ENCODE measurements at places on chromosomes 3 and 15.

GRCh38 chr3:111299192-111299615, 227.6 kb downstream of the NECTIN3 start:
- DNase-seq = no peak

DNA sequence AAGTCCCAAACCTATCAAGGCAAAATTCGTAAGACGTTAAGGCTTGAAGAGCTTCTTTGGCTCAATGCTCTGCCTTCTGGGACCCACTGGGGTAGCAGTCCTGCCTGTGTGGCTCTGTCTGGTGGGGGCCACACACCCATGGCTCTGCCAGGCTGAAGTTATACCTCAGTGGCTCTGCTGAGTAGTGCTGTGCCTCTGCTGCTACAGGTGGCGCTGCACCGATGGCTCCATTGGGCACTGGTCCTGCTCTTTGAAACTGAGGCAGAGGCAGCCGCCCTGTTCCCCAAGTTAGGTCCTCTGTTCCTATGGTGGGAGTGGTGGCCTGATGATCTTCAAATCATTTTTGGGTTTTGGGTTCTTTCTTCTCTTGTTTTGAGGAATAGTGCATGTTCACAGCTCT, 68.0 kb upstream of the AP4E1 start:
- DNase-seq = no peak

GRCh38 chr3:123503203-123503602, 54.3 kb upstream of the ADCY5 start:
- no peak for DNase-seq

DNA sequence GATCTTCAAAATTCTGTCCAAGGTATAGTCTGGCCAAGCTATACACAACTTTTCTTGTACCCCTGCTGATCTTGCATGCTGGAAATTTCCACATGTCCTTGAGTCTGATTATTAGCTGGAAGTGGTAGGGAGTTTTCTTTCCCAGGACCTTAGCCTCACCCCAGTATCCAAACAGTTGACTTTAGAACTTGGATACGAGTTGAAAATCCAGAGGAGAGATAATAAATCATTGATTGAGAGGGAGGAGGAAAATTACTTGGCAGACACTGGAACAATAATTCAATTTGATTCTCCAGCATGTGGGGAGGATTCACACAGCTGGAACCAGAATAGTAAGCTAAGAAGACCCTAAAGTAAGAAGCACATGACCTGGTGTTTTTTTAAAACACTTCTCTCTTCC, 116.4 kb downstream of the IL5RA start:
- DNase-seq = no peak

GRCh38 chr3:178536211-178537079, at the start of gene KCNMB2:
Gene KCNMB2 (plus strand): TSS chr3:178536436.
- DNase-seq = no peak

DNA sequence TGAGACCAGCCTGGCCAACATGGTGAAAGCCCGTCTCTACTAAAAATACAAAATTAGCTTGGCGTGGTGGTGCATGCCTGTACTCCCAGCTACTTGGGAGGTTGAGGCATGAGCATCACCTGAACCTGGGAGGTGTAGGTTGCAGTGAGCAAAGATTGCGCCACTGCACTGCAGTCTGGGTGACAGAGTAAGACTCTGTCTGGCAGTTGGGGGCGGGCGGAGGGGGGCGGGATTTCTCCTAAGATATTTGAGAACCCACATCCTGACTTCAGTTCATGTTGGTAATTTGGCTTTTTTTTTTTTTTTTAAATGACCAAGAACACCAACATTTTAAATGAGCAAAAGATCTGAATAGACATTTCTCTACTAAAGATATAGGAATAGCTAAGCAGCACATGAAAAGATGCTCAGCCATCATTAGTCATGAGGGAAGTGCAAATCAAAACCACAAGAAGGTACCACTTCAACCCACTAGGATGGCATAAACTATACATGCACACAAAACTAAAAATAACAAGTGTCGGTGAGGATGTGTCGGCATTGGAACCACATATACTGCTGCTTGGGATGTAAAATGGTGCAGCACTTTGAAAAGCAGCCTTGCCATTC, 75.6 kb upstream of the LMOD3 start:
- peak; percentile 68 for DNase-seq

GRCh38 chr15:75531041-75531450, 48.1 kb downstream of the PTPN9 start:
- DNase-seq = no peak

DNA sequence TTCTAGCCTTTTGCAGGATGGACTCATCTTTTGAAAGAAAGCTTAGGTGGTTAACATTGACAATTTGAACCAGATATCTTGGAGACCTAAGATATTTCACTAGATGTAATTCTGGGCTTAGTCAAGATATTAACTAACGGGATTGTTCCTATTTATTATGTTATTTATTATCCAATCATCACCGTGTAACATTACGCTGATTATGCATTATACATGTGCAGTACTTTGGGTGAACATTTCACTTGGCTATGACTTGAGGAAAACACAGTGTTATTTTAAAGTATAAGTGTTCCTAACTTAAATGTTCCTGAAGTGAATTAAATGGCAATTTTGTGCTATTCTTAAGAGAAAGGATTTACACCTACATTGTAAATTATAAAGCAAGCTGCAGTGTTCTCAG, 574.5 kb upstream of the KCNMB2 start:
- no peak for DNase-seq

DNA sequence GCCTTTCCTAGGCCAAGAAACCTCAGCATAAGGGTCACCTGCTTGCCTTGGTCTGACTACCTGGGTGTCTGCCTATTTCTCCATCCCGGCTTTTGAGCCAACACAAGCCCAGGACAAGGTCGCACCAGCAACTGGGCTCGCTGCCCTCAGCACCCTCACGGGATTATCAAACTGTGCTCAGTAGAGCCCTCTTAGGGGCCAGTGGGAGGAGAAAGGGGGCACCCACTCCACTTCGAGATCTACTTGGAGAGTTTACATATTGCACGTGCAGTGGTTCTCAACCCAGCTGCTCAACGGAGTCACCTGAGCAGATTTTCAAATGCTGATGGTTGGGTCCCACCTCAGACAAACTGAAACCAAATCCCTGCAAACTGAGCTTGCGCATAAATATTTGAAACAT, 31.1 kb downstream of the TSPAN3 start:
- DNase-seq = no peak

GRCh38 chr3:147945968-147946519, 536.9 kb downstream of the ZIC1 start:
- DNase-seq = no peak
